Activated gamma-delta T cell treated with anti-CD3 and anti-CD28 coated beads, Interleukin-2, amount 50 U/mL, for 16 hours (primary cell): ENCODE measurements at places on chromosomes 7 and 10.

GRCh38 chr7:22110227-22110839 is 164.6 kb upstream of the CDCA7L start:
- DNase-seq, result peak; percentile 34

- no peak for DNase-seq
Measured at GRCh38 chr7:151631570-151631952, 111.9 kb upstream of the RHEB start.

DNA sequence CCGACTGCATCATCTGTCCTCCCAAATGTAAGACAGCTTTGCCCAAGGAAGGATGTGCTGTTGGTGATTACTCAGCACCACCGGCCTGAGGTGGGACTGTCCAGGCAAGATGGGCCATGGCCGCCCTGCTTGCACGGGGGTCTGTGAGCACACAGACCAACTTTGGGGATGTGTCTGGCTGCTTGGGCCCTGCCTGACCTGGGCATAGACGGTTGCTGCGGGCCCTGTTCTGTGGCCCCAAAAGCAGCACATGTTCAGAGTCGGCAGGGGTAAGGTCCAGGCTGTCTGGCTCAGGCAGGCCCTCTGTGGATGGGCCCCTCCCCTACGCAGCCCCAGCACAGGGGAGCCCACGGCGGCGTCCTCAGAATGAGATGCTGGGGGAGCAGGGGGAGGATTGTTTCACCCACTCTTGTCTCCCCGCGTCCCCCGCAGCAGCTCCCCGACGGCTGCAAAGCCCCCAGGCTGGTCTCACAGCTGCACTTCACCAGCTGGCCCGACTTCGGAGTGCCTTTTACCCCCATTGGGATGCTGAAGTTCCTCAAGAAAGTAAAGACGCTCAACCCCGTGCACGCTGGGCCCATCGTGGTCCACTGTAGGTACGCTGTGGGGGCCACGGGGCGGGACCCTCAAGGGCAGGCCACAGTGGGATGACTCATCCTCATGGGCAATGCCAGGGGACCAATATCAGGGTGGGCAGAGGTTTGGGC is 58.4 kb downstream of the MKI67 start:
- DNase-seq, result no peak

GRCh38 chr10:49817845-49818244 is 55.7 kb upstream of the OGDHL start:
- no peak for DNase-seq

DNA sequence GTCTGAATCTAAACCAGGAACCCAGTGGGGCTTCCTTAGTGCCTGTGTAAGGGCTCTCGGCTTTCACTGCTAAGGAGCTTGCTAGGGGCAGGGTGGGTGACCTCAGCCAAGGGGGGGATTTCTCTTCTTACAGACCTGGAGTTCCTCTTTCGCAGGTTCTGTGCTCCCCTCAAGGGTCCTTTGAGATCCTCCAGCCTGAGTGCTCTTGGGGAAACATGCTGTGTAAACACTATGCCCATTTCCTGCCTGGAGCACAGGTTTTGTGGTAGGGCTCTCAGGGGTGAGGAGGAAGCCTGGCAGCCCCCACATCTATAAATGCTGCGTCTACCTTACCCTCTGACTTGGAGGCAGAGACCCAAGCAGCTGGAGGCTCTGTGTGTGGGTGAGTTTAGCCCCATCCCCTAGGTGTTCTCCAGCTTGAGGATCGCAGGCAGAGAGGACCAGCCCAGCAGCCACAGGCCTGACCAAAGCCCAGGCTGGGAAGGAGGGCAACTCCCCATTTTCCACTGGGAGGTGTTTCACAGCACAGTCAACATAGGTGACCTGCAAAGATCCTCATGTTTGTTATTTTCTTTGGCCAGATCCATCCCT is at the start of gene SFTPA1:
Gene SFTPA1 (plus strand): TSS at position 339 of the 591 bp plus-strand sequence. CDS start 887 bp downstream, outside the sequence.
- DNase-seq, result no peak

DNA sequence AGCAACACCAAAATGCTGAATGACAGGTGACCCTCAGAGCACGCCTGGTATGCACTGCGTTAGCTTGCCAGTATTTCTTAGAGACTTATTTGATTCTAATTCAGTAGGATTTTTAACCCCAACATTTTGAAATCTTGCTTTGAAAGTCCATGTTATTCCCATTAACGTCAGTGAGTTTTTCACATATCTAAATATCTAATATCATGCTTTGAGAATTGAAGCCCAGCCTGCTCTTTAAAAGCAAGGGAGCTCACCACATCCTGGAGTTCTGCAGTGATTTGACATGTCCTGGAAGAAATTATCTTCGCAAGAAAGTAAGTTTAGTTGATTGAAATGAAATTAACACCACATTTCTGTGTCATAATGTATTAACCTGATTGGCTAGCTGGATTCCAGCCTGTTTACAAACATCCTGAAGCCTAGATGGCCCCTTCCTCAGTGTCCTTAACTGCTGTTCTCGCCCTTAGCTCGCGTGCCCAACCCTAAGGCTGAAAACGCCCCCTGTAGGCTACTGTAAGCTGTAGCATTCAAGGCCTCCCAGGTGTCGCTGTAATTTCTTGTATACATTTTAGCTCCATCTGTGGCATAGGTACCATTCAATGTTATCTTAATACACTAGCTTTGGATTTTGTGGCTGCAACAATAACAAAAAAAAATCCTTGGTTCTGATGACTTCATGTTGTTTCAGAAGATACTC is 191.5 kb downstream of the MGMT start:
- no peak for DNase-seq

DNA sequence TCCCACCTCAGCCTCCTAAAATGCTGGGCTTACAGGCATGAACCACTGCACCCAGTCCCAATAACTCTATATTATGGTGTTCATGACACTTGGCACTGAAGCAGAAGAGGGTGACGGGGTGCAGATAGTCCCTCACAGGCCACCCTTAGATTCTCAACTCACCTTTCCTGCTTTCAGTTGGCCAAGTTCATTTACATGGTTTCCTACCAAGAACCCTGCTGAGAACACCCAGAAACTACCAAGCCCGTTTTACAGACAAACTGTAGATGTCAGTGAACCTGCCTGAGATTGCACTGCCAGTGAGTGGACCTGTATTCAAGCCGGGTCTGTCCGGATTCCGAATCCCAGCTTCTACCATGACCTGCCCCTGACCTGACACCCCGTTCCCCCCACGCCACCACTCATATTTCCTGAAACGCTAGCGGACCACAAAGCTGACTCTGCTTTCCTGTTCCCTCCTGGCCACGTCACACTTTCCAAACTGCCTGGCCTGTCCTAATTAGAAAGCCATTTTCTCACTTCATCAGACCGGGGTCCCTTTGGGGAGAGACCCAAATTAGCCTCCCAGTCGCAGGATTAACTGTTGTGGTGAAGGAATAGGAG is 17.3 kb downstream of the GRID2IP start:
- no peak for DNase-seq

- DNase-seq, result no peak
Measured at GRCh38 chr7:4151926-4152549, 530.1 kb upstream of the FOXK1 start.

- DNase-seq, result no peak
Measured at GRCh38 chr7:149220534-149220933, 18.9 kb upstream of the ZNF212 start.

GRCh38 chr10:85433248-85433647 is 933.3 kb downstream of the GRID1 start:
- DNase-seq, result no peak

DNA sequence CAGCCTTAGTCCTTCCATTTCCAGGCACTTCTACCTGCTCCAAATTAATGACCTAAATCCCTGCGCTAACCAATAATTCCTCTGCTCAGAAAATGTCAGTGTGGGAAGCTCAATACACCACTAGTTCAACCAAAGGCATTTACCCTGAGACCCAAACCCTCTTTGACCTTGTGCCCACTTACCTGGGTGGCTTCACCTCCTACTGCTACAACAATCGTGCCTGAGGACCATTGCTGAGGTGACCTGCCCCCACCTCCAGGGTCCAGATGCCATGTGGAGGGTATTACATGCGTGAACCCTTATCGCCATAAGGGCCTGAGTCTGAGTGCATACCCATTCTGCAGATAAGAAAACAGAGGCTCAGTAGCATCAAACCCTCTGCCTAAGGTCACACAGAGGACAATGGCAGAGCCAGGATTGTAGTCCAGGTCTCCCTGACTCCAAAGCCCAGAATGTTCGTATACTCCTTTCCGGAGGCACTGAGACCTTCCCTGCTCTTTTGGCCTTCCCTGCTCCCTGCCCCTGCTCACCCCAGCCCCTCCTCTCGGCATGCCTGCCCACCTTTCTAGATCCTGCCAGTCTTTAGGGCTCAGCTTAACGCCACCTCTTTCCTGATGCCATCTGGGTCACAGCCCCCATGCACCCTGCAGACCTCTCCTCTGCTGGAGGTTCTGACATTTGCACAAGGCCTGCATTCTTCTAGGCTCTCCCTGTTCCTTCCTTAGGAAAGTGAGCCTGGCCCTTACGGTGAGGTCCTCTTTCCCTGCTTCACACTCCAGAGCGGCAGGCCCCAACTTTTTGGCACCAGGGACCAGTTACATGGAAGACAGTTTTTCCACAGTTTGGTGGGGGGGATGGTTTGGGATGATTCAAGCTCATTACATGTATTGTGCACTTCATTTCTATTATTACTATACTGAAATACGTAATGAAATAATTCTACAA is 94.9 kb downstream of the CHST15 start:
- no peak for DNase-seq

DNA sequence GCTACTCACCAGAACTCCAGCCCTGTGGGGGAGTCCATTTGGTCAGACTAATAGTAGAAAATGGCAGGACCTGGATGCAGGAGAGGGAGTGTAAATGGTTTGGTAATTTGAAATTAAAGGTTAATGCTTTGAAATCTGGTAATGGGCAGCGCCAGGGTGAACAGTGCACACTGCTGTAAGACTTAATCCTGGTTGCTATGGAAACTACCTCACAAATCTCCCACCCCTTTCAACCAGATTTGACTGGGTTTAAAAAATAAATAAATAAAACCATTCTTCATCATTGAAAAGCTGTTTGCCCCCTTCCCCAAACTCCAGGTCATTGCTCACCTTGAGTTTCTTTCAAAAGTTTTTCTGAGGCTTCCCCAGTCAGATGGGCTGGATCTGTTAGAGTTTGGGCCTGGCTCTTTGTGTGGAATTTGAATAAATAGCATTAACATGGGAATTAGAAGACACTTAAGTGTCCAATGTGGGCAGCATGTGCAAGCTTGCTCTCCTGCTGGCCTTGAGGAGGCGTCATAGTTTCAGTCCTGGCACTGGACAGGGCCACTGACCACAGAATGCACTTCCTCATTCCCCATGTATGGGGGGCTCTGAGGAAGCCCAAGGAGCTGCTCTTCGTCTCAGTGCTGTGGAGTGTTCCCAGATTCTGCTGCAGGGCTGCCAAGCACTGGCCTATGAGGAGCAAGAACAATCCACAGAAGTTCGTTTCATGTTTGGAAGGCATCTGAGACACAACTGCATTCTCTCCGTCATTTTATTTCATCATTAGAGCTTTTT is 90.7 kb downstream of the LRRC4 start:
- DNase-seq, result no peak

- DNase-seq, result no peak
Measured at GRCh38 chr7:24701261-24702235, 55.7 kb downstream of the GSDME start.

DNA sequence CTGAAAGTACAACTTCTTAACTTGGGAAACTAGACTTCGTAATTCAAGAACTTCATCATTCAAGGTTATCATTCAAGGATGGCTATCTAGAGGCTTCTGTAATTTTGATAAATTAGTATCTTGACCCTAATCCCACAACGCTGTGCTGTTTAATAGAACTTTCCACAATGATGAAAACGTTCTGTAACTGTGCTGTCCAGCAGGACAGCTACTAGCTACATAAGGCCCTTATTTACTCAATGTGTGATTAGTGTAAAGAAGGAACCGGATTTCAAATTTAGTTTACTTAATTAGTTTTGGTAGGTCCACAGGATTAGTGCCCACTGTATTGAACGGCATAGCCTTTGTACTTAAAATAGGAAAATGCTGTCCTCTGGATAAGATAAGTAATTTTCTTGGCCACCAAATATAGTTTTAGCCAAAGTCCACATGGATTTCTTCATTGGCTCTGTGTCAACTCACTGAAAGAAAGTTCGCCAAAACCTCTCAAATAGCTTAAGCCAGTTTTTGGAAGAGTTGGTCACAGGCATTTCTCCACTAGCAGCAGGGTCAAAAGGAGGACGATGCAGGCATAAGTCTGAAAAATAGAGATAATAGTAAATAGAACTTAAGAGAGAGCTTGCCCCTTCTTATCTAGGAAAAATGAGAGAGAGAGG is 17.3 kb downstream of the DGKI start:
- no peak for DNase-seq

DNA sequence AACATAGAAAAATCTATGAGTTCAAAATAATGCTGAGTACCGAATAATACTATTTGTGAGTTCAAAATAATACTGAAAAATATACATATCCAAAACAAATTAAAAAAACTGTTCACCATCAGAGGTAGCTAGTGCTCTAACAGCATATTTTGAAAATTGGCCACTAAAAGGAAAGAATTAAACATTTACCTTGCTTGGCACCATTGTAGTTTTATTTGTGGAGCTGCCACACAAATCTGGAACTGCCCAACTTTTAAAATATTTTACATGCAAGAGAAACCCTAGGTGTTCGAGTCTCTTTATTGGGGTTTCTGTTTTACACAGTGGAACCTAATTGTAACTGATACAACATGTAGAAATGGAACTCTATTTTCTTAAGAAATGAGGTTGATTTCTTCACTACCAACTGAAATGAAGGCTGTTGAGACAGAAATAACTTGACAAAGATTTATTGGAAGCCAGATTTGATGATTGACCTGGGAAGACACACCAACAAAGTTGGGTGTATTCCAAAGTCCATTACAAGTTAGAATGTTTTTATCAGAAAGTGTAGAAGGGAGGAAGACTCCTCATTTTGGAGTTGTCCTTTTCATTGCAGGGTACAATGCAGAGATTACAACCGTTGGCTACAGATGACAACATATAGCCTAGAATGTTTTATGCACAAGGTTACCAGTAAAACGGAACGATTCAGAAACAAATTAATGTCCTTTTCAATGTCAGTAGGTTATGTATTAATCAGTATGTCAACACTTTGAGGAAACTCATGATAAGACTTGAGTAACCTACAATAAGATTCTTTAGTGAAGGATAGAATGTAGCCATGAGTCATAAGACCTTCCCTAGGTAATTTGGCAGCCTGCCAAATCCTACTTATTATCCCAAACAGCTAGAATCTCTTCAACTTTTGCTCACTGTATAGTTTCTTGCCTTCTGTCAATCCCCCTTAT is 73.8 kb upstream of the PAPSS2 start:
- DNase-seq, result no peak

- no peak for DNase-seq
Measured at GRCh38 chr7:141359262-141359661, 191.9 kb upstream of the AGK start.
